ENCODE measurements at places on chromosomes 3 and 15.

GRCh38 chr3:171783086-171783485 lies 27.2 kb downstream of the PLD1 start:
- no peak for DNase-seq

- no peak for DNase-seq
Measured at GRCh38 chr3:39189959-39190269, 2.5 kb downstream of the XIRP1 start.

DNA sequence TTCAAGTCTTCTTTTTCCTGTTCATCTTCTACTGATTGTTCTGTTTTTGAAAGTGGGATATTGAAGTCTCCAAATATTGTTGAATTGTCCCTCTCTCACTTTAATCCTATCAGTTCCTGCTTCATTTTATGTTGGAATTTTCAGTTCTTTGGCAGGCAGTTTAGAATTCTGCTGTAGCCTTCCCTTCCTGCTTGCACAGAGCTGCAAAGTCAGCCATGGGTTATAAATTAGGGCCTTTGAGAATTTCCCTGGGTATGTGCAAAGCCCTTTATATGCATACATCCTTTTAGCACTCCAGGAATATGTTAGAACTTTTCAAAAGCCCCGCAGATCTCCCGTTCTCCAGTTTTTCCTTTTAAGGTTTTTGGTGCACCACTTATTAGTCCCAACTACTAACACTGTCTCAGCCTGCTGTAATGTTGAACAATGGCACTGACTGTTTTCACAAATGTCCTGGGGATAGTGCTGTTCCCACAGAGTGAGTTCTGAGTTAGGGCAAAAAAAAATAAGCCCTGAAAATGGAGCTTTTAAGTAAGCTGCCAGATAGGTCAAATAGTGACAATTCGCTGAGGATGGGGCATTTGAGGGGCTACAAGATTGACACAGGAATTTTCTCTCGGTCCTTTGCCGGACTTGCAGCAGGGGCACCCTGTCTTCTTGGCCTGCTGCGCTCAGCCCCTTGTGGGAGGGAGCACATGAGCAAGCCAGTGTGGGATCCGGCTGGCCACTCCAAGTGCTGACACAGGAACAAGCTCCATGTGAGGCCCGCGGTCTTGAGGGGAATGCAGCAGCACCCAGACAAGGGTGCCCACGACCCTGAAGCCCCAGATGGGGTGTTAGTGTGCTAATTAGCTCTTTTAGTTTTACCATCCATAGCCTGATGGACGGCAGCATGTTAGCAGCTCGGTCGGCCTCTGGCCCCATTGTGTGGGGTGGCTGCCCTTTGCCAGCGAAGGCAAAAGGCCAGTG lies 96.0 kb downstream of the VPS8 start:
- DNase-seq = no peak

- no peak for DNase-seq
Measured at GRCh38 chr3:52930748-52931147, 33.4 kb upstream of the STIMATE start.

- no peak for DNase-seq
Measured at GRCh38 chr3:170999737-171000242, 26.7 kb downstream of the SLC2A2 start.

DNA sequence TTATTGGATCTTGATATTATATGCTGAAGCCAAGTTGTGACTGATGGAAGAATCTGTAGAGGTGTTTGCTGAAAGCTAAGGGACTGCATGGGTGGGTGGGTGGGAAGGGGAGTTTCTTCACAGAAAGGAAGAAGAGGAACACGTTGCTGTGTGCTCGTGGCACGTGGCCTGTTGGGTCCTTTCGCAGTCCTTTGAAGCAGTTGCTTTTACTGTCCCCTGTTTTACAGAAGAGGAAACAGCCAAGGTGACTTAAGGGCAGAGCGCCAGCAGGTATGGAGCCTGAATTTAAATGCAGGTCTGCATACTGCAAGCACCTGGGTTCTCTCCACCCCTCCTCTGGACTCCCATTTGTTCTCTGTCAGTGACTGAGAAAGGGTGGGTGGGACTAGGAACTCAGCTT lies 59.4 kb upstream of the PRR23C start:
- DNase-seq = no peak

- DNase-seq = no peak
Measured at GRCh38 chr3:71991046-71991445, 206.1 kb upstream of the PROK2 start.

DNA sequence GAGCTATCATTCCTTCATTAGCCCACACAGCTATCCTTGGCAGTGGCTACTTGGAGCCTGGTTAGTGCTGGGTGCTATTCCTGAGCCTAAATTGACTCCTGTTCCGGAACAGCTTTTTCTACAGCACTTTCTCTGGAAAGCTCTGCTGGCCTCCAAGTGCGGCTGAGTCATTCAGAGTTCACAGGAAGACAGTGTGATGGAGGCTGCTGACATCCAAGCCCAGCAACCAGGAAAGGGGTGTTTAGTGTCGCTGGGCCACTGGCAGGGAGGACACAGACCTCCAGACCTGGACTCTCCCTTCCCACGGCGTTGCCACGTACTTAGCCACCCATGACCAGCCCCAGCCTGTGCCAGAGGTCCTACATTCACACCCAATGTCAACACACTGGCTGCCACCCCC lies 28.7 kb downstream of the CACNA2D2 start:
- no peak for DNase-seq

DNA sequence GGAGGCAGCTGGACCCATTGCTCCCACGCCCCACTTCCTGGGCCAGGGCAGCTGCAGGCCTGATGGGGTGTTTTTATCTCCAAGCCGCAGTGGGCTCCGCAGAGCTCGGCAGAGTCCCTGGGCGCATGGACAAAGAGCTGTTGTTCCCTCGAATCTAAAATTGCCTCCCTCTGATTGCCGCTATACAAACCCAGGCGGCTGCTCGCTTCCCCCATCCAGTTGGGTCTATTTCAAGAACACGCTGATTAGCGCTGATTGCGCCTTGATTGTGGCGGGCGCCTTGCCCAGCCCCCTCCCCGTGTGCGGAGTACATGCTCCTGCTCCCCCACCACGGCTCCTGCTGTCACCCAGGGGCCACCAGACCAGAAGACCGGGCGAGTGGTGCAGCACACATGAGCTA lies 43.4 kb upstream of the SLC6A1 start:
- no peak for DNase-seq

- no peak for DNase-seq
Measured at GRCh38 chr3:186483611-186484340, 60.4 kb downstream of the CRYGS start.

DNA sequence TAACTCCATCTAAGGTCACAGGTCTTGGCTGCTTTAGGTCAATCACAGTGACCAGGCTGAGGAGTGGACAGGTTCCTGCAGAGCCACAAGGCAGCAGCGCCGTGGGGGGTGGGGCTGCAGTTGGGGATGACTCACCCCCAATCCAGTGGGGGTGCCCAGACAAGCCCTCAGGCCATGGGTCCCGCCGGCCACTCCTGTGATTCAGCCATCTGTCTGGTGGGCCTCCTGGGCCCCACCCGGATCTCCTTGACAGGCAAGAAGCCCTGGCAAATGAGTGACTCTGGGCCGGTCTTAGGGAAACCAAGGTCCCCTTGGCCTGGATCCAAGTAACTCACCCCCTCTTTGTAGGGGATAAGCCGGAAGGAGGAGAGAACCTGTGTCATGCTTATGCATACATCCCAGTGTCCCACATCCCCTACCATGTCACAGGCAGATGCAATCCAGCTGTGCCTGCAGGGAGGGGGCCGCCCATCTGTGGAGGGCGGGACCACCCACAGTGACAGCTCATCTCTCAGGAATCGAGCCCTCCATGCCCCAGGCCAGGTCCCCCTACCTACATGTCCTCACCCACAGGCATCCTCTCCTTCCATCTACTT lies 495 bp upstream of the COL7A1 start:
- DNase-seq = no peak

DNA sequence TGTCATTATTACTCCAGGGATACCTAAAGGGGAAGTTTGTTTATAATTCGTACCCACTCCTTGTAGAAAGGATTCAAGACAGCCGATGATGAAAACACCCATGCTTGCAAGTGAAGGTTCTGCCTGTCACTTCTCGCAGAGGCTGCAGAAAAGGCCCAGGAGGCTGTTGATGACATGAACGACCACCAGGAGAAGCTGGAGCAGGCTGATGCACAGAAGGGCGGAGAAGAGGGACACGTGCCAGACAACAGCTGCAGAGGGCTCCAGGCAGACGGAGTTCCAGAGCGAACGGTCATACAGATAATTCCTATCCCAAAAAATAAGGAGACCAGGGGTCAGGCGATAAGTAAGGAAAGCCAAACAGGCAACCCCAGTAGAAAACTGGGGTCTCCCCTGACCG lies 5.7 kb upstream of the DYNLT2B start:
- DNase-seq = no peak

- no peak for DNase-seq
Measured at GRCh38 chr15:91142106-91142744, 42.2 kb downstream of the SV2B start.

DNA sequence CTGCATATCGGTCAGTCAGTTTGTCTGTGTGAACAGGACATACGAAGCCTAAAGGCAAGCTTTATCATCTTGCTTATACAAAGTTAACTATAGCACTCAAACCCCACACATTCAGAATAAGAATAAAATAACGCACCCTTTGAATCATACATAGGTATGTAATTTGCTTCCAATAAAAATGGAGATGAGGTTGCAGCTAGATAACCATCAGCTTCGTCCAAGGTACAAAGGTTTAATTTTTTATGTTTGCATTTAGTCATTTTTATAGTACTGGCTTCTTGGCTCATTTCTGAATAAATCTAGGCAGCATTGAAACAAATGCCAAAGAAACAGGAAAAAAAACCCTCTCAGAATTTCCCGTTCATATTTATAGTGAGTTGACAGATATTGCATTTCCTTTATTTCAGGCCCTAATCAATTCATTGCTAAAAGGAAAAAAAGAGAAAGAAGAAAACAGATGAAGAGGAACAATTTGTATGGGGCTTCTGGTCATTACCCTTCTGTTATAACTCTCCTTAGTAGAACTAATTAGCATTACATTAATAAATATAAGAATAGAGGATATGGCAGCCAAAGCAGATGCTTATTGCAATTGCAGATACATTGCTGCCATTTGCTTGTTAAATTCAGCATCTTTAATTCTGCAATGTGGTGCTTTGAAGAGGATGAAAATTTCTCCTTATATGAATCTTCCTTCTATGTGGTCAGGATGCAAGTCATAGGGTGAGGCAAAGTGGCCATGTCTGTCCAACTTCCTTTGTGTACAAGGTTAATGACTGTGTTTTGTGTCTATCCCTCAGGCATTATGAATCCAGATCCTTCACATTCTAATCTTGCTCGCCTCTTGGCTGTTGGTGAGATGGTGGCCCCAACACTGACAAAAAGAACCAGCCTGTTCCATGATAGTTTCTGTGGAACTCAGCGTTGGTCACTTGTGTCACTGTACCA lies 550.0 kb downstream of the AGBL1 start:
- no peak for DNase-seq

DNA sequence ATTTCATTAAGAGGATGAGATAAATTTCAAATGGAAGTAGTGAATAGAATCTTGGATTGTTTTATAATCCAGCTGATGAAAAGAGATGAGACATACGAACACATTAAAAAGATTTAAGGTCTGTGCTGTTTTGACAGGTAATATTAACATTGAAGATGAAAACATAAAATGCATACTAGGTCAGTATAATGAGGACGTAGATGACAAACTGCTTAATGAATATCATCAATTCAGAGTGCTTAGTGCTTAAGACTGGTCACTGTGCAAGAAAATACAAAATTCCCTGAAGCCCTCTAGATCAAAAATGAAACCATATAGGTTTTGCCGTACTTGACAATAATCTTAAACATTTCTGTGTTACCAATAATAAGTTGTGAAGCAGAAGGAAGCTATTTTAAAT lies 173.4 kb upstream of the THRB start:
- no peak for DNase-seq

DNA sequence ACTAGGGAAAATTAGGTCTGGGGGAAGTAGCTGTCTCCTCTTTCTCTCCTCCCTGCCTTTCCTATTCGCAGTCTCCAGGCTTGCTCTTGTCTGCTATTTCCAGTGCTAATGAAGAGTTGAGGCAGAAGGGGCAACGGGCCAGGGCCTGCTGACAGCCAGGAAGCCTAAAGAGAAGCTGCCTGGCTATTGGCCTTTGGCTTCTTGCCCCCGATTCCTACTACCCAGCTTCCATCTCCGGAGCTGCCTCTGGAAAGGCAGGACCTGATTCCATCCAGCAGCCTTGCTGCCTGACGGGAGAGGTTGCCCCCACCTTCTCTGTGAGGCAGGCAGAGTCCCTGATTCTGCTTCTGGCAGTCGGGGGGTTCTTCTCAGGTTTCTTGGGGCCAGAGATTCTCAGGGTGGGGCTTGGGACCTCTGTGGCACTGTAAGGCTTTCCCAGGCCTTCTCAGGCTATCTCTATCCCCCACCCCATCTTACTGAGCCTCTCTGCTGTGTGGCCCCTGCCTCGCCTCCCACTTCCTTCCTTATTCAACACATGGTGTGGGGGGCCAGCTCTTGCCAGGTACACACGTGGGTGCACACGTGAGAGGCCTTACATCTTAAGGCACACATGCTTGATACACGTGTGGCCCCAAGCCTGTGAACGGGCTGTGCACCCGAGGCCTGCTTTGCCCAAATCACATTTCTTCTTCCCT lies 18.2 kb upstream of the JMJD7 start:
- no peak for DNase-seq

- no peak for DNase-seq
Measured at GRCh38 chr3:126914226-126914625, 68.7 kb upstream of the PLXNA1 start.

DNA sequence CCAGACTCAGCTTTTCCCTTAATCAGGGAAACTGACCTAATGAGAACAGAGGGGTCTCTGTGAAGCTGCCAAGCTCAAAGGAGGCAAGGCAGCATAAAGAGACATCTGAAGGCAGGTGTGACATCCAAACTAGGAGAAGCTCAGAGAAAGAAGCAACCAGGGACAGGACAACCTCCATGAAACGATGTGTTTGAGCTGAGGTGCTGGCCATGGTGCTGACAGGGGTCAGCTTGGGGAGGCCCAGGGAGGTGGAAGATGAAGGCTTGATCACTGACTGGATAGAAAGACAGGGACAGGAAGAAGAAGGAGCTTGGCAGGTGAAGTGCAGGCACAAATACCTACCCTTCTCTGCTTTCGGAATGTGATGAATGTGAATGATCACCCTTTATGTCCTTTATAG lies 179.5 kb upstream of the NSMCE3 start:
- DNase-seq = no peak

GRCh38 chr3:9409981-9410854 lies 12.8 kb downstream of the SETD5 start:
- DNase-seq = no peak

- no peak for DNase-seq
Measured at GRCh38 chr15:45138814-45139765, 9.3 kb downstream of the DUOX1 start.

DNA sequence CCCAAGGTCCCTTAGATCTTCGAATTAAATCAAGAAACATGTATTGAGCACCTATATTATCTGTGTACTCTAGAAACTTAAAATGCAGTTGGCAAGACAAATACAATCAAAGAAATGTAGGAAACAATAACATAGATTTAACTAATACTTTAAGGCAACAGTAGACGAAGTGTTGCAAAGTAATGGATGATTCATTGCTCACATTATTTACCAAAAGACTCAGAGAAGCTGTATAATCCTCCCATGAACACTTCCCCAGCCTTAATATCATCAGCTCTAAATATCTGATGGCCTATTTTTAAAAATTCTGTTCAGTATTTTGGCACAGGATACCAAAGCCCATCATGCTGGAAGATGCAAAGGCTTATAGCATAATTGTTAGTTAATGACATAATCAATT lies 272.1 kb upstream of the TTC14 start:
- DNase-seq = no peak

GRCh38 chr3:47573190-47574172 lies 5.2 kb downstream of the CSPG5 start:
- no peak for DNase-seq

- no peak for DNase-seq
Measured at GRCh38 chr15:50184863-50185504, 3.0 kb downstream of the SLC27A2 start.

- DNase-seq = no peak
Measured at GRCh38 chr3:37742574-37743212, 119.0 kb upstream of the CTDSPL start.

Measured in stimulated activated CD4-positive, alpha-beta T cell treated with anti-CD3 and anti-CD28 coated beads, Interleukin-1b, Interleukin-23, amount 100 ng/mL, for 1 hour (primary cell).